ENCODE measurements at places on chromosomes 11 and 22. TPM values are rescaled to one million over a fixed set of nuclear protein-coding genes. Genes with fewer than 3 reads are reported as not detected.

The ADM2 gene
- 23.5 TPM for total RNA-seq

DNA sequence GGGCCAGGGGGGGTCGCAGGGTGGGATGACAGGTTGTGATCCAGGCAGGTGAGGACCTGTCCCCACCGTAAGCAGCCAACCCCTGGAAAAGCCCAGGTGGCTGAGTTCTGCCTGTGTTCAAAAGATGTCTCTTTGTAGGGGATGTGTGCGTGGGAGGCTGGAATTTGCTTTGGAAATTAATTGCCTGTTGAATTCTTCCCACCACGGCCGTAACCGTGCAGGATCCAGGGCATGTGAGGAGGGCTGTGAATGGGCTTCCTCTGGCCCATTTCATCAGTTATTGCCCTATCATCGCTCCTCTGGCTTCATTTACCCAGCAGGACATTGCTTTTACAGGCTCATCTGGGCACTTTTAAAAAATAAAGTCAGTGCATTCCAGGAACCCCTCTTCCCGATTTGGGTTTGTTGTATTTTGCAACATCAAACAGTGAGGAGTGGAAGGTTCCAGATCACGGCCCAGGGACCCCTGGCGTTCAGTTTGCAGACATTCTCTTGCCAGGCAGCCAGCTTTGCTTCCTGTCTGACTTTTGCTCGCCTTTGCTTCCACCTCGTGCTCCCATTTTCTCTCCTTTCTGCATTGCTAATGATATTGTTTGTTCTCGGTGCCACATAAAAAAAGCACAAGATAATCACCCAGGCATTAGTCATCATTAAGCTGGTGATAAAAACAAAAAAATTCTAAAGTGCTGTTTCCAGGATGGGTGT, 1306.6 kb downstream of the BRD1 start:
- H3K27ac ChIP-seq: no peak overlapping the region
- no peak overlapping the region for H3K4me3 ChIP-seq
- no peak for DNase-seq
- H3K27me3 ChIP-seq: no peaks in the 10 kb centered on the region
- no peaks in the 10 kb centered on the region for H3K36me3 ChIP-seq
- no peaks in the 10 kb centered on the region for H3K4me1 ChIP-seq

DNA sequence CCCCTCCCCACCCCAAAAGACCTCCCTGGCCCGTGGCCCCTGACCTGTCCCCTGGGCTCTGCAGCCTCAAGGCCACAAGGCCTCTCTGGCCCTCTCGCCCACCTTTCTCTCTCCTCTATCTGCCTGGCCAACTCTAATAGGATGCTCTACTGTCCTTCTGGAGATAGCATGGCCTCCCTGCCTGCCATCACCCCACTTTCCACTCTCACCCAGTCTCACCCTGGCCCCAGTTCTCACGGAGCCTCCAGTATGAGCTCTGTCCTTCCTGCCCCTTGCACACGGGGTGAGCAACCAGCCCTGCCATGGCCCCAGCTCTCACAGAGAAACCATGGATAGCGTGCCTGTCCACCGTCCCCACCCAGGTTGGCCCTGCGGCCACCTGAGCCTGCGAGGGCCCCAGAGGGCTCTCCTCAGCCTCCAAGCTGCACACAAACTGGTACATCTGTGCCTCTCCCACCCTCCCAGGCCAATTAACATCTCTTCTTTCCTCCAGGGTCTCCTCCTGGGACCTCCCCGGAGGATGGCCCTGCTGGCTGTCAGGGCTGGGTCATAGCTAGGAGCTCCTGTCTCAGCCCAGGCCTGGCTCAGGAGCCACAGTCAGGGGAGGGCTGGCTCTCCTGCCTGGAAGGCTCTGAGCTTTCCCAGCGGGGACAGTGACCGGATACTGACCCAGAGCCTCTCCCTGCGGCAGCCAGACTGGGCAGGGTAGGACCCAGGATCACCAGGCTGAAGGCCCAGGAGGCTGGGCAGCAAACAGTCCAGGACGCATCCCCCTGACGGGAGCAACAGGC, 22.3 kb downstream of the RTN4R start:
- no peak for DNase-seq
- no peak overlapping the region for H3K4me3 ChIP-seq
- H3K36me3 ChIP-seq: no peaks in the 10 kb centered on the region
- H3K4me1 ChIP-seq: peaks cover 14% of the 10 kb centered on the region
- no peaks in the 10 kb centered on the region for H3K27me3 ChIP-seq
- no peak overlapping the region for H3K27ac ChIP-seq

- H3K27me3 ChIP-seq: no peaks in the 10 kb centered on the region
- no peak overlapping the region for H3K4me3 ChIP-seq
- no peaks in the 10 kb centered on the region for H3K36me3 ChIP-seq
- no peak overlapping the region for H3K27ac ChIP-seq
- no peak for DNase-seq
These were observed 13.8 kb upstream of the TUBA8 start for GRCh38 chr22:18096823-18097222.

- H3K27ac ChIP-seq: no peak overlapping the region
- H3K4me3 ChIP-seq: no peak overlapping the region
- H3K4me1 ChIP-seq: peaks cover 49% of the 10 kb centered on the region
- no peaks in the 10 kb centered on the region for H3K27me3 ChIP-seq
These were observed 2.0 kb downstream of the CREB3L1 start for GRCh38 chr11:46279126-46280099.

Measured in thyroid gland (tissue), 4 donors.